ENCODE measurements at places on chromosomes 13 and 19. TPM values are rescaled to one million over a fixed set of nuclear protein-coding genes. Genes with fewer than 3 reads are reported as not detected.

Gene BST2
- 15.2 TPM for polyA plus RNA-seq

Gene DCT
- 0.37 TPM for polyA plus RNA-seq

Gene GPR180
- polyA plus RNA-seq, result 8.5 TPM

DNA sequence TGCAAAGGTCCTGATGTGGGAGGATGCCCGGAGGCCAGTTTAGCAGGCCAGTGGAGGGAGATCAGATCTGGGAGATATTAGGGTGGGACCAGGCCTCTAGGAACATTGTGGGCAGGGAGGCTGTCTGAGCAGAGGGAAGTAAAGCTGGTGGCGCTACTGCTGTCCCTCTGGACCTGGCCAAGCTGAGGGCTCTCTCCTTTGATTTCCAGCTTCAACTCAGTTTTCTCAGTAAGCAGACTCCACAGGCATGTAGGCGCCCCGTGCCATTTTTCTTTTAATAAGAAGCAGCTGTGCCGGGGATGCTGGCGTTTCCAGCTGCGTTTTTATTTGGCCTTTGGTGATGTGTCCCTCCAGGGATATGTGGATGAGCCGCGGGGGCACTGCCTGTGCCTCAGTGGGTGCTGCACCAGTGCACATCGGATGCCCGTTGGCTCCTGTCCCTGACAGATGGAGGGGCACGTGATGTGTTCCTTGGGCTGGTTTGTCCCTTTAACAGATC lies 6.7 kb downstream of the DNM2 start:
- no peak for DNase-seq

DNA sequence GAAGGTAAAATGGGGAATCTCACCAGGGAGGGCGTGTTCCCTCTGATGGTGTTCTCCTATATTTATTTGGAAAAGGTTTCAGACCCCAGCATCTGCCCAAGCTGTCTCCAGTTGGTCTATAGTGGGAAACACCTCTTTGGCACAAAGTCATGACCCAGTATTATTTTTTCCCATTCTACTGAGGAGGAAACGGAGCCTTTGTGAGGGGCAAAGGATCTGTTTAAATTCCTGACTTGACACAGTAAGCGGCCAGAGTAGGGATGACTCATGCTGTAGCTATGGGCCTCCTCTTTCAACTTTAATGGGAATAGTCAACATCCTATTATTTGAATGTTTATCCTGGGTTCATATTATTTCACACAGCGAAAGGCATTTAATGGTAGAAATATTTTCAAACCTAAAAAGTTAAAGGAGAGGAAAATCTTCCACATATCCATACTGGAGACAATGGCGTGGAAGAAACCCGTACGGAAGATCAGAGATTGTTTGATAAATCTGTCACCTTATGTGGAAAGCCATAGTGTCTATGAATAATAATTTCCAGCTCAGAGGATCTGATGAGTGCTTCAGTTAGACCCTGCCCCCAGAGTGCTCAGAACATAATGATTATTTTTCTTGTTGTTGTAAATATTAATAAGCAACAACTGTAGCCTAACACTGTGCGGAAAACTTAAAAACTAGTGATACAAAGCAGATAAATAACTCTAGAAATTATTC lies 126.0 kb downstream of the FOXO1 start:
- no peak for DNase-seq

GRCh38 chr19:369256-369655 lies 24.7 kb upstream of the MIER2 start:
- DNase-seq, result no peak

GRCh38 chr13:27919934-27920676 lies at the start of gene PDX1:
PDX1 (plus strand) TSS chr13:27920000; CDS start chr13:27920139, 139 bp downstream.
- DNase-seq, result no peak

GRCh38 chr13:109154966-109155761 lies 525.8 kb downstream of the MYO16 start:
- no peak for DNase-seq

DNA sequence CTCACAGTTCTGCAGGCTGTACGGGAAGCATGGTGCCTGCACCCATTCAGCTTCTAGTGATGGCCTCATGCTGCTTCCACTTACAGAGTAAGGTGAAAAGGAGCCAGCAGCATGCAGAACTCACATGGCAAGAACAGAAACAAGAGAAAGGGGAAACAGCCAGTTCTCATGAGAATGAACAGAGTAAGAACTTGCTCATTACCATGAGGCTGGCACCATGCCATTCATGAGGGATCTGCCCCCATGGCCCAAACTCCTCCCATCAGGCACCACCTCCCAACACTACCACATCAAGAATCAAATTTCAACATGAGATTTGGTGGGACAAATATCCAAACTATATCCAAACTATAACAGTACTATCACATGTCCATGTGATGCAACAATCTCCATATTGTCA lies 72.1 kb downstream of the KATNAL1 start:
- no peak for DNase-seq

- DNase-seq, result no peak
Measured at GRCh38 chr19:58395220-58395978, at the start of gene RNF225. RNF225 (plus strand) TSS chr19:58395656; CDS start chr19:58396090, 434 bp downstream.

Measured in right lung (tissue), 10 donors.